ENCODE measurements at places on chromosomes 12 and 14.

DNA sequence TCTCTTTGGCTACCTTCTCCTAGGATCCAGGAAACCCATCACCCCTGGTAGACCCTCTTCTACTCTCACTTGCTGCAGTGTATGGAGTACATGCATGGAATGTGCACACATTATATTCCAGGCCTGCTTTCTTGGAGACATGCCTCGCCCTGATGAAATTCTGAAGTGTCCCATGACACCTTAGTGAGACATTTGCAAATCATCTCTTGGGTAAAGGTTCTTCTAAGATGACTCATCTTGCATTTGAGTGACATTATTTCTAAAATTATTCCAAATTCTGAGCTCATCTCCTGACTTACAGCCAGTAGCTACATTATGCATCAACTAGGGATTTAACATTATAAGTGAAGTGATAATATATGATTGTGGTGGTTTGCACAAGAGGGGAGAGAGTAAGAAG, 49.8 kb downstream of the SDR9C7 start:
- DNase-seq, result no peak

GRCh38 chr12:71771069-71771468, 16.4 kb downstream of the RAB21 start:
- DNase-seq, result no peak

DNA sequence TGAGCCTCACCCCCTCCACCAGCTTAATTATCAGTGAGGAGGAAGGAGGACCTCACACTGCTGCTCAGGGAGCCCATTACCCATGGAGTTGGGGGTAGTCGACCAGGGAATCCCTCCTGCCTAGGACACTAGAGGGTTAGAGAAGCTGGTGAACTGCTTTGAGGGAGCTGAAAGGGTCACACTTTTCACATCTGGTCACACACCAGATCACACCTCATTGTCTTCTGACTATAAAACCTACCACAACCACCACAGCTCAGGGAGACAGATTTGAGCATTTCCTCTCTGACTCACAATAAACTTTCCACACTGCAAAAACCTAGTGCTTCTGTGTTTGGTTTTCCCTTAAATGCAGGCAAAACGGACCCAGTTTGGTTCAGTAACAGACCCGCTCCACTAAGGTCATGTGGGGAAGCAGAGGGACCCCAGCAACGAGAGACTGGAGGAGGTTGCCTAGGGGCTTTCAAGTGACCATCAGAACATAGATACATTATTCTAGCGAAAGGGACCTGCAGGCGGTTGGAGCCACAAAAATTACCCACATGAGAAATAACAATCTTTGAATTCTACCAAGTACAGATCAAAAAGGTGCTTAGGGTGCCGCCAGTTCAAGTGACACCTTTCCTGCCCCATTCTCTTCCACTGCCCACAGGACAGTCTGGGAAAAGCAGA, 151.4 kb upstream of the AVPR1A start:
- no peak for DNase-seq

DNA sequence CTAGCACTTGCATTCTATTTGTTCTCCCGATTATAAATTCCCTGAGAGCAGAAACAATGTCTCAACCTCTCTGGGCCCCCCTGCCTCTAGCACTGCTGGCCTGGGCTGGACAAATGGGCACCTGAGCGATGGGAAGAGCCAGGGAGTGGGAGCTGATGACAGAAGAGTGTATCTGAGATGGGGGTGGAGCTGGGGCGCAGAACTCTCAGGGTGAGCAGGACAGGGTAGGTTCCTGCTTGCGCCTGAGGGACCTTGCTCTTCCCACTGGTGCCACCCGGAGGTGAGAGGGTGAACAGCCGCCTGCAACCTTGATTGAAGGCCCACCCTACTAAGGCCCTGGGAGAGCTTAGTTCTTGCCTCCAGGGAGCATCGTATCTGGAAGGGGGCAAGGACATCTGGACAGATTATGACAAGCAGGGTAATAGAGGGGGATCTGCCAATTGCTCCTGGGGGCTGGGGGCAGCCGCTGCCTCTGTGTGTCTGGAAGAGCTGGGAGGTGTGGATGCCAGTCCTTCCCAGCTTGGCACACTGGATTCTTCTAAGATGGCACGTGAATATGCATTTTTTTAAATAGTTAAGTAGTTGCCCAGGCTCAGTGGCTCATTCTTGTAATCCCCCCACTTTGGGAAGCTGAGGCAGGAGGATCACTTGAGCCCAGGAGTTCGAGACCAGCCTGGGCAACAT, 43.0 kb upstream of the TSPAN9 start:
- peak; percentile 57 for DNase-seq

GRCh38 chr12:34602213-34602940, 580.1 kb downstream of the ALG10 start:
- DNase-seq, result no peak

GRCh38 chr12:65603438-65604351, 220.6 kb upstream of the HMGA2 start:
- DNase-seq, result peak; percentile 7

- no peak for DNase-seq
Measured at GRCh38 chr14:91338379-91338778, 79.2 kb downstream of the CCDC88C start.

- no peak for DNase-seq
Measured at GRCh38 chr12:53232646-53233461, 845 bp upstream of the RARG start.

- DNase-seq, result no peak
Measured at GRCh38 chr12:68331500-68331868, 678 bp downstream of the MDM1 start.

DNA sequence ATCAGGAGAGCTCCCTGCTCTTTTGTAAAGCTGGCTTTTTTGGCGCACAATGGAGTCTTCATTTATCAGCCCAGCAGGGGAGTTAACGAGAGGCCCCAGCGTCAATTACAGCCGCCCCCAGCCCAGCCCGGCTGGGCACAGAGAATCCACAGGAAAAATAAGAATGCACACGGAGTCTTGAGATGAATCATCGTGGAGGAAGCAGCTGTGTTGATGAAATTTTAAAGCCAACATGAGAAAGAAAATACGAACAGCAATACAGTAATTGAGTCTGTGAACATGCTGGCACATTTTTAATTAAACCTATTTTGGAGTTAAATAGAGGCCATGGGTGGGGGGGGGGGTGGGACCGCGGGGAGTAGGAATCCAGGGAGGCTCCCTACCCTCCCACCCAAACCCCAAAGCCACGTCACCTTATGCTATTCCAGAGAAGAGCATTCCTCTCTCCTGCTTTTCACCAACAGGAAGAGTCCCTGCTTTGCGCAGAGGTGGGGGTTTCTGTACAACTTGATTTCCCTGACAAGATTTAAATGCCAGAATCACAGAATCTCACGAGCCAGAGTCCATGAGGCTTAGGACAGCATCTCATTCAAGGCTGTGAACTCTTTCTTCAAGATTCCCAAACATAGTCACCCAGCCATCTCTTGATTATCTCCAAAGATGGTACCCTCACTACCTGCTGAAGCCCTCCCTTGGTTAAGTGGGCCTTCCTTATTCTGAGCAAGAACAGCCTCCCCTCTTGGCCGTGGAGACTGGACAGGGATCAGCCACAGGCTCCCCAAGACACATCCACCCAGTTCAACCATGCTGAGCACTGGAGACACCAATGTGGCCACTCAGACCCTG, 50.3 kb downstream of the CCNK start:
- DNase-seq, result no peak

DNA sequence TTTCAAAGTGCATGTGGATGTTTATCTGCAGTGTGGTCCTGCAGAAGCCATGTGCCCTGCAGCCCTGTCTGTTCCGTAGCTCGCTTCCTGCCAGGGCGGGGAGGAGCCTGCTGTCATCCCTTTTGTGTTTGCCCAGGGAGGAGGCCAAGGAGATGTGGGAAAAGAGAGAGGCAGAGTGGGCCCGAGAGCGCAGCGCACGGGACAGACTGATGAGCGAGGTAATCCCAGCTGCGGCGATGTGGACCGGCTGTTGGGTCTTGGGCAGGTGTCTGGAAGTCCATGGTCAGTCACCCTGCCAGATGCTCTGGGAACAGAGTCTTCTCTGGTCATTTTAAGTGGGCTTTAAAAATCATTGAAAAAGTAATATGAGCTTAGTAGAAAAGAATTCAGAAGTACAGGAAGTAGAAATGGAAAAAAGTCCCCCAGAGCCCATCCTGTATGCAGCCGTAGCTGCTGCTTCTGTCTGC, 12.8 kb downstream of the TCHP start:
- no peak for DNase-seq

DNA sequence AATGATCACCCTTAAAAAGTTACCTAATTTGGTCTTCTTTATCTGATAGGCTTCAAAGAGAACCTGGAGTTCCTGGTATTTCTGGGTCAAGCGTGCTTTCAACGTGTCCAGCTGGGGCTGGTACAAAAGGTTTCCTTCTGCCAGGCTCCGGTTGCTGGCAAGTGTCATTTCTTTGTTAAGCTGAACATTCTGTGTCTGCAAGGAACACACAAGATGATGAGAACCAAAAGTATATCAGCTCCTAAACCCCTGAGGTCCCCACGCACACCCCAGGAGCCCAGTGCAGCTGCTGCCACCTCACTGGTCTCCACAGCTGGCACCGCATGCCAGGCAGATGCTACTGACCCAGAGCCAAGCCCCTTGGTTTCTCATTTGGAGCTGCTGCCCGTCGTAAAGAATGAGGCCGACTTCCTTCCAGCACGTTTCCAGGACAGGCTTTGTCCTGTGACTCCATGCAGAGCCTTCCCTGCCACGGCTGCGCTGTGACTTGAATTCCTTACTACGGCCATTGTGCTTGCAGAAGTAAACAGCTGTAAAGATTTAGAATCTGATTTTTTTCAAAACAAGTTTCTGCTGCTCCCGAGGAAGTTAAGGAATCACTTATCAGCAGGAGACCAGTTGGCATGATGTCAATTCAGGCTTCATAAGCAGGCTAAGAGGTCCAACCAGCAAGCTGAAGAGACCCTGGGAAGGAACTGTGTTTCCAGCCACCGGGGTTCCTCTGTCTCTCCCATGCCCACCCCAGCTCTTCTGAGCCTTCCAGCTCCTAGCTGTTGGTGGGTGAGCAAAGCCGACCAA, 24.9 kb downstream of the VPS37B start:
- no peak for DNase-seq

- no peak for DNase-seq
Measured at GRCh38 chr12:112172556-112173324, 47.4 kb downstream of the TRAFD1 start.

DNA sequence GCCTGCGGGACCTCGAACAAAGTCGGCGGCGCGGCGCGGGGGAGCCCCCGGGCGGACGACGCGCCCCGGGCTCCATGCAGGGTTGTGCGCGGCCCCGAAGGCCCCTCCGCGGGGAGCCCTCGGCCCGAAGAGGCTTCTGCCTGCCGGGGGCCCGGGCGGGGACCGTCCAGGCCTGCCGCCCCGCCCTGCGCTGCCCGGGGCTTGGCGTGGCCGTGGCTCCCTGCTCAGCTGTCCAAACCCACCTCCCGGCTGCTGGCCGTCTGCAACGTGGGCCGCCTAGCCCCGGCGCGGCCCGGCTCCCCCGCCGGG, 670 bp downstream of the DYRK2 start:
- peak; percentile 37 for DNase-seq

GRCh38 chr14:102434647-102435175, 72.0 kb downstream of the TECPR2 start:
- no peak for DNase-seq

DNA sequence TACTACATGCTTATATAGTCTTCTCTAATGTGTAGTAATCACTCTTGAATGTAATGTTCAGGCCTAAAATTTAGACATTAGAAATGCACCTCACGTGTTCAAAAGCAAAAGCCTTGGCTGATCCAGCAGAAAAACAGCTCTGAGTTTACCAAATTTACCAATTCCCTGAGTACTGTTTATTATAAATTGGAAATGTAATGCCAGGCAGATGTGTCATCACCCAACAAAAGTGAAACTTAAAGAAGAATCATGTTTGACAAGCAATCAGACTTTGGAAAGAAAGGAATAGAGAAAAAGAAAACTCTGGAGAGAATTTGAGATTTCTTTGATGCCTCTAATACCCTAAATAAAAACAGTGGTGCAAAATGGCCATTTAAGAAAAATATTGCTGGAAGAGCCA, 26.5 kb upstream of the STRAP start:
- no peak for DNase-seq

DNA sequence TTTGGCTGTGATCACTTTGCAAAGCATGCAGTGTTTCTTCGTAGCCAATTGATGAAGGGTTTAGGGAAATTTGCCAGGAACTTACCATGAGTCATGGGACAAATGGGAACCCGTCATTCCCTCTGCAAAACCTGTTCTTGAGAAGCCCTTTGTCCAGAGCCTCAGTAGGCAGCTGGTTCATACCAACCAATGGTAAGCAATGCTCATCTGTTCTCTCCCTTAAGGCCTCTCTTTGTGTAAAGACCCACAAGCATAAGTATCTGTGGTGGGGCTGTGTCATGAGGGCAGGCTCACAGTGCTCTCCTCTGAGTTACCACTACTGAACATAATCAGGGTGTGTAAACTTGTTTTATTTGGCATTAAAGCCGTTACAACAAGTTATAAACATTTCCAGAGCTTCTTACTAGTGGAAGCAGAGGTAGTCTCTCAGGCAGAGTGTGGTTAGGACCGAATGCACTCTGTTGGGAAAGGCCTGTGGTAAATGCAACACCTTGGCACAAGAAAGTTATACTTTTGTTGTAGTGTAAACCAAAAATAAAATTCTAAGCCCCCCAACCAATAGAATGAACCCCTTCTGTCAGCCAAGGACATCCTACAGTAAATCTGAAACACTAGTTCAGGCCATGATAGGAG, 119.8 kb downstream of the SINHCAF start:
- DNase-seq, result no peak

GRCh38 chr12:58765076-58765475, 155.2 kb downstream of the LRIG3 start:
- DNase-seq, result no peak
